ENCODE measurements at places on chromosomes 2 and 18.

GRCh38 chr2:191479680-191480023 lies 198.3 kb upstream of the NABP1 start:
- no peak for DNase-seq

DNA sequence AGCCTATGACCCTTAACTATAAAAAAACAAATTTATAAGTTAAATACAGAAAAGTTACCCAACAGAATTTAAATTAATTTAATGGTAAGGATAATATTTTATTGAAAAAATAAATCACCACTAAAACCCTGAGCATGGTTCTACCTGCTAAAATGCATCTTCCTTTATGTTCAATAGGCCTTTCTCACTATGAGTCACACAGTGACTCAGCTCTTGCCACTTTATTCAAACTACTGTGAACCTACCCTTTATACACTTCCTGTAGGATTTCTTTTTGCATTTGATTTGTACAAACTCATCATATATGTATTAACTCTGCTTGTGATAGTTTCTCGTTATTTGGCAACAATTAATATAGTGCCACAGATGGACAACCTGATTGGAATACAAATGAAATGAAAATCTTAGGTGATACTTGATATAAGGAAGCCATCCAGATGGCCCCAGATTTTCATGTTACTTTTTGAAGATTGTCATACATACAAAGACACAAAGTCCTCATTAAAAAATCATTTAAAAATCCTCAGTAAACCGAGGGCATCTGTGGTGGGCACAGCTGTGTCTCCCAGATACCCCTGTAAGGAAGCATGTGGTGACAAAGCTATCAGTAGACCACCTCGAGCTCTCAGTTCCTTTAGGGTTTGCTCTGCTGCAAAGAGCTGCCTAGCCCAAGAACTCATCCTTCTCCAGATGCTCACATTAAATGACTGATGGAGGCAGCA lies 55.2 kb upstream of the COBLL1 start:
- no peak for DNase-seq

- DNase-seq = no peak
These were observed 3.9 kb downstream of the IL18R1 start for GRCh38 chr2:102359527-102359926.

- DNase-seq = no peak
These were observed 49.3 kb downstream of the RNF144A start for GRCh38 chr2:6966446-6966940.

DNA sequence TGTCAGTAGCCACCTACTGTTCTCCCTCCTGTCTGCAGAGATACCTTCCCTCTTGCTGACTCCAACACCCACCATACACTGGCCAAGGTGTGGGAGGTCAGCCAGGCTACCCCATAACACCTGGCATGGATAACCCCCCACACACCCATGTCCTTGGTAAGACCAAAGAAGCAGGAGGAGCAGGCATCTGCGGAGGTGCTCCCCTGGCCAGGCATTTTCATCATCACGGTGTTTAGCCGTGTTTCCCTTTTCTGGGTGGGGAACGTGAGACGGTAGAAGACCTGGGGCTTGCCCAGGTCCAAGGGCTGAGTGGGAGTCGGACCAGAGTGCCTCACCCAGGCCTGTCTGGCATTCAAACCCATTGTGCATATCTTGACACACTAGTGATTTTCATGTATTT lies 150.3 kb downstream of the SMAD7 start:
- DNase-seq = no peak

DNA sequence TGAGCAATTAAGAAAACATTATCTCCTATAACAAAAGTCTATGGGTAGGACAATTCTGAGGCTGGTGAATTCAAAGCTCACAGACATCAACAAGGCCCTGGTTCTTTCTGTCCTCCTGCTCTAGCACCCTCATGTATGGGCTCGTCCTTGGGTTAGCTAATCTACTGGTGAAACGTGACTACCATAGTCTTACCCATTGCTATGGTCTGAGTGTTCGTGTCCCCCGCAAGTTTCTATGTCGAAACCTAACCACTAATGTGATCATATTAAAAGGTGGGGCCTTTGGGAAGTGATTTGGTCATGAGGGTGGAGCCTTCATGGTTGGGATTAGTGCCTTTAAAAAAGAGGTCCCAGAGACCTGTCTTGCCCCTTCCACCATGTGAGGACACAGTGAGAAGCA lies 564.7 kb downstream of the TNS1 start:
- no peak for DNase-seq

GRCh38 chr2:144701259-144701658 lies 181.3 kb upstream of the ZEB2 start:
- DNase-seq = no peak

DNA sequence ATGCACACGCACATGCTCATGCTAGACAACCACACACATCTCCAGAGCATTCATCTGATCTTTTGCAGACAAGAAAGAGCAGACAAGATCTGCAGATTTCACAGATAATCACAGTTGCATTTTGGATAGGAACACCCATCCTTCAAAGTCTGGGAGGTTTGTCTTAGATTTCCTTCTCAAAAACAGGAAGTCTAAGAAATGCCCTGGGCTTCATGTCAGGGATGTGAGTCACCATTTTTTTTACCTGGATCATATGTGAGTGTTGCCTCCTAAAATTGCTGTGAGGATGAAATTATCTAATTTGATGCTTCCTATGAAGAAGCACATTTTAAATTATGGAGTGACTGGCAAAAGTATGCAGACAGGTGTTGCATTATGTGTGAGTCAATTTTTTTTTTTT lies 46.1 kb downstream of the SRD5A2 start:
- DNase-seq = no peak

GRCh38 chr2:107305966-107306365 lies 420.0 kb upstream of the ST6GAL2 start:
- DNase-seq = no peak

GRCh38 chr2:69628325-69629021 lies 15.1 kb downstream of the AAK1 start:
- DNase-seq = no peak

GRCh38 chr2:20674974-20675679 lies 8.2 kb downstream of the GDF7 start:
- DNase-seq = no peak

- no peak for DNase-seq
These were observed 503.6 kb downstream of the SPAG16 start for GRCh38 chr2:213787869-213788268.

DNA sequence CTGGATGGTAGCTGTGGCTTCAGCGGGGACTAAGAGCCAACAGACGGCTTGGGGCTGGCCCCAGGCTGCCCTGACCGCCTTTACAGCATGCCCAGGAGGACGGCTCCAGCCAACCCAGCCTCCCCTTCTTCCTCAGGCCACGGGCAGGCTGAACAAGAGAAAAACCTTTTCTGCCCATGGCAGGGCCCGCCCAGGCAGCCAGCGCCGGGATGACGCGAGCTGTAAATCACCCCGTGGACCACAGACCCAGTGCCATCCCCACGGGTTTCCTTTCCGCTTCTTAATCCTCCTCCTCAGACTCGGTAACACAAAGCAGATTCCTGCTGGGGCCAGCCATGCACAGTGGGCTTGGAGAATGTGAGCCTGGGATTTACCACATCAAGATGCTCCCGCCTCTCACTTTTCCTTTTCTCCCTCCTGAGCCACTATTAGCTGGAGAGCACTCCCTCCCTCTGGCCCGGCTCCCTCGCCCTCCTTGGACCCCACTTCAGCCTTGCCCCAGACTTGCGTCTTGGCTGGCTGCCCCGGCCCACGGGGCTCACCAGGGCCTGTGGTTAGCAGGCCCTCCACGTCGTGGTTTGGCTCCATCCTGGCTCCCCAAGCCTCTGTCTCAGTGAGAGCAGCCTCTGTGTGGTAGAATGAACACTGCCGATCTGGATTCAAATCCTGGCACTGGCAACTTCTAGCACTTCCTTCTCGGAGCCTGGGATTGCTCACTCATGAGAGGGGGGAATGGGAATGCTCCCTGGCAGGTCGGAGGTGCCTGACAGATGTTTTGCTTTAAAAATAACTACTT lies 31.4 kb downstream of the ATOH8 start:
- DNase-seq = no peak

DNA sequence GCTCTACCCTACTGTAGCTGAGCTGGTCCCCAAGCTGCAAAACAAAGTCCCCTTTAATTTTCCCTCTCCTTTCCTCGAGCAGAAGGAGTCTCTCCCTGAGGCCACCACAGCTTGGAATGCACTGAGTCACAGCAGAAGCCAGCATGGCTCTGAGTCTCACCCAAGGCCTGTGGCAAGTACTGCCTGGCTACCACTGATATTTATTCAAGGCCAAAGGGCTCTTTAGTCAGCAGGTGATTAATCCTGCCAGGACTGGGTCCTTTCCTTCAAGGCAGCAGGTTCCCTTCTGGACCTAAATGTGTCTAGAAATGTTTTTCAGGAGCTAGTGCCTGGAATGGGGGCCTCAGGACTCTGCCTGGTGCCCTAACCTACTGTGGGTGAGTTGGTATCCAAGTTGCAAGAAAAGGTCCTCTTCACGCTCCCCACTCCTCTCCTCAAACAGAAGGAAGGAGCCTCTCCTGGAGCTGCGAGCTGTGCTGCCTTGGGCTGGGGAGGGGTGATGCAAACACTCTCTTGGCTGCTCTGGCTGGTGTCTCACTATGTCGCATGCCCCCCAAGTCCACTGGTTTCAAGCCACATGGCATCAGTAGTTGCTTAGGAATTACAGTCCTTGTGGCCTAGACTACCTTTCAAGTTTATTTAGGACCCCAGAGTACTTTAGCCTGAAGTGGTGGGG lies 53.4 kb downstream of the CD28 start:
- DNase-seq = no peak

- DNase-seq = no peak
These were observed 776.9 kb upstream of the FSHR start for GRCh38 chr2:49931241-49931640.

- DNase-seq = no peak
These were observed 419.5 kb downstream of the NUP35 start for GRCh38 chr2:183543731-183544130.

DNA sequence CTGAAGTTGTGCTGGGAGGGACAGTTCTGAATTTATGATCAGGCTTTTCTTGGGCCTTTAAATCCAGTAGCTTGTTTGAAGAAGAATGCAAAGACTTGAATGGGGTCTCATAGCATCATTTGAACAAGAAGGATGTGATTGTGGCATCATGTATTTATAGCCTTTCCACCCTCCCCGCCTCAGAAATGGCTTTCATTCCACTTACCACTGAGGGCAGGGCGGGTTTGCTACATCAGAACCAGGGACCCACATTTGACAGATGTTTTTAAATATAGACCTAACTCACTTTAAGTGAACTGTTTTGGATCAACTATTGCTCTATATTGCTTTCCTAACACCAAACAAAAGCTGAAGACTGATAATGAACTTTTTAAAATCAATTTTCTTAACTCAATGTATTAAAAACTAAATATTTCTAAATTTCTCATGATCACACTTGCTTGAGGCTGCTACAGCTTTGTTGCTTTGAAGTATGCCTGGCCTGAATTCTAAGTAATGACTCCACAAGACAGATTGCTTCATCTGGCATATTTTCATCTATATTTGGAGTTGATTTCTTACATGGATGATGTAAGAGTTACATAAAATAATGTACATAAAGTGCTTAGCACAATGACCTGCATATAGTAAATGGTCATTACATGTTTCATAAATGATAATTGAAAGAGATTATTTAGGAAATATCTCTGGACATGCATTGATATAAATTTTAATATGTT lies 1552.9 kb upstream of the SLC39A10 start:
- no peak for DNase-seq

- DNase-seq = no peak
These were observed 113.3 kb downstream of the MGAT5 start for GRCh38 chr2:134367213-134367612.

DNA sequence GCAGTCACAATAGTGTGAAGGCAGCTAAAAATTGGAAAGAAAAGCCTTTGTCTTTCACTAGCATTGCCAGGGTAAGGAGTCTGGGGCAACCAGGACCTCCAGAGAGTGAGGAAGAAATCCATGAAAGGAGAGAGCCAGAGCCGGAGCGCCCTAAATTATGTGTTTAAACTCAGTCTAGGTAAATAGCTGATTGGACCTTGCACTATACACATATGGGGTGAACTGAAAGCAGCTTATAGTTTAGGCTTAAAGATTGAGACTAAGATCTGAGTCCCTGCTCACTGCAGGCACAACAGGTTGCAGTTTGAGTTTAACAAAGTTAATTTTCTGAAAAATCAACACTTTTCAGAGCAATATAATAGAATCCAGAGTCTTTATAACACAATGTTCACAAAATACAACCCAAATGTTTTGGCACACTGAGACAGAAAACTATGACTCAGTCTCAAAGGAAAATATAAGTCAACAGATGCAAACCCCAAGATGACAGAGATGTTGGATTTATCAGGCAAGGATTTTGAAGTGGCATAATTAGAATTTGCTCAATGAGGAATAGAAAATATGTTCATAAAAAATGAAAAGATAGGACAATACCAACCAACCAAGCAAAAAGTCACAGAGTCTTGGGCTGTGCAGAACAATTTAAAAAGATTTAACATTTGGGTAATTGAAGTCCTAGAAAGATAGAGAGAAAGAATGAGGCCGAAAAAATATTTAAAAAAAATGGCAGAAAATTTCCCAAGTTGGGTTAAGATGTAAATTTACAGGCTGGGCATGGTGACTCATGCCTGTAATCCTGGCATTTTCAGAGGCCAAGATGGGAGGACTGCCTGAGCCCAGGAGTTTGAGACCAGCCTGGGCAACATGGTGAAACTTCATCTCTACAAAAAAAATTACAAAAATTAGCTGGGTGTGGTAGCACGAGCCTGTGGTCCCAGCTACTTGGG lies 39.6 kb downstream of the DOK1 start:
- no peak for DNase-seq

DNA sequence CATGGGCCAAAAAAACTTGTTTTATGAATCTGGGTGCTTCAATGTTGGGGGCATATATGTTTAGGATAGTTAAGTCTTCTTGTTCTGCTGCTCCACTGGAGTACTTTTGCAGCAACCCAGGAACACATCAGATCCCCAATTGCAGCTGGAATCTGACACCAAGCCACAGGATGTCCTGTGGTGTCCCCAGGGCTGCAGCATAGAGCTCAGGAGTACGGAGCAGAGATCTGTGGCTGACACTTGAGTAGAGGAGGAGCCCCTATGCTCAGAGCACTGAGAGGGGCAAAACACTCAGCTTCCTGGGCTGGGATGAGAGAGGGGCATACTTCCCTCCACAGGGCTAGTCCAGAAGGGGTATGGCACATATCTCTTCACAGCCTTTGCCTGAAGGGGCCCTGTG lies 138.9 kb upstream of the ERBB4 start:
- DNase-seq = no peak

DNA sequence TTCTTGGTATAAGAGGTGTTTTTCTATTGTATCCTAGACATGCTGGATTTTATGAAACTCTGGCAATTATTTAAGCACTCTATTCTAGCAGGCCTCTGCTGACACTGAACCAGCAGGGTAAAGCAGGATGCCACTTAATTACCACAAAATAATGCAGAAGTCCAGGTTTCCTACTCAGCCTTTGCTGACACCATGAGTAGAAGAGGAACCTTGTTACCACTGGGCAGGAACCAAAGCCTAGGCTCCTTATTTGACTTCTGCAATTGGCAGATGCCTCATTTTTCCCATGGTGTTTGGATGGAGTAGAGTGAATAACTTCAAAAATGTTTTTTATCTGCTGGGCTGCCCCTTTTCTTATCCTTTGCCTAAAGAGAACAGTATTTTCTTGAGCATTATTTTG lies 60.8 kb downstream of the THNSL2 start:
- DNase-seq = no peak

GRCh38 chr2:186424265-186424664 lies 61.8 kb upstream of the ZC3H15 start:
- DNase-seq = no peak

- no peak for DNase-seq
These were observed 440.2 kb upstream of the ST6GAL2 start for GRCh38 chr2:107325981-107326786.

GRCh38 chr18:11859903-11860407 lies 8.7 kb downstream of the CHMP1B start:
- no peak for DNase-seq

- no peak for DNase-seq
These were observed 25.6 kb upstream of the SLC35F6 start for GRCh38 chr2:26738481-26738880.

Data from stimulated activated CD8-positive, alpha-beta memory T cell treated with anti-CD3 and anti-CD28 coated beads, Interleukin-4, amount 100 ng/mL, for 1 hour (primary cell).